Liver (tissue), 10 donors: ENCODE measurements at places on chromosomes 16 and 17. TPM values are rescaled to one million over a fixed set of nuclear protein-coding genes. Genes with fewer than 3 reads are reported as not detected.

Gene NTN1
- total RNA-seq: 0.14 TPM

Gene CCL7
- total RNA-seq: not detected

Gene MFSD6L
- 0.25 TPM for total RNA-seq

Gene NTN3
- 0.19 TPM for total RNA-seq

Gene KRT33A
- not detected for total RNA-seq

Gene HSPB9
- 0.42 TPM for total RNA-seq

Gene KRTAP3-1
- not detected for total RNA-seq

Gene CBX4
- 4.8 TPM for total RNA-seq

Gene SHBG
- total RNA-seq: 3.5 TPM

DNA sequence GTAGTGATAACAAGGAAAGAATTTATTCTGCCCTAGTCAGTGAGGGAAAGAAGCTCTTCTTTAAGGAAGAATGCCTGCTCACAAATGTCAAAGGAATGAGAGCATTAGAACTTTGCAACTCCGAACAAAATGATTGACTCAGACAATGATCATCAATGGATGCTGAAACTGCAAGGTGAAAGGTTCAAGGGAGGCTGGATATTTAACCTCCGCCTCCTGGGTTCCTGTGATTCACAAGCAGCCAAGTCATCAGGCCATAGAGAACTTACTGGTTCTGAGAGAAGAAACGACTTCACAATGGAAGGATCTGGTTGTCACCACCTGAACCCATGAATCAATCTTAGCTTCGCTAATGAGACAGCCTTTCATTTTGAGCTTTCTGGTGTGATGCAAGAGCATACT lies 16.0 kb upstream of the SCNN1B start:
- DNase-seq: no peak
- H3K4me1 ChIP-seq: no peaks in the 10 kb centered on the region
- H3K36me3 ChIP-seq: no peaks in the 10 kb centered on the region
- H3K27ac ChIP-seq: no peak overlapping the region

- no peaks in the 10 kb centered on the region for H3K4me1 ChIP-seq
- H3K4me3 ChIP-seq: no peak overlapping the region
- no peak for DNase-seq
- no peaks in the 10 kb centered on the region for H3K36me3 ChIP-seq
These were observed 22.3 kb upstream of the HSBP1 start for GRCh38 chr16:83785455-83785854.

DNA sequence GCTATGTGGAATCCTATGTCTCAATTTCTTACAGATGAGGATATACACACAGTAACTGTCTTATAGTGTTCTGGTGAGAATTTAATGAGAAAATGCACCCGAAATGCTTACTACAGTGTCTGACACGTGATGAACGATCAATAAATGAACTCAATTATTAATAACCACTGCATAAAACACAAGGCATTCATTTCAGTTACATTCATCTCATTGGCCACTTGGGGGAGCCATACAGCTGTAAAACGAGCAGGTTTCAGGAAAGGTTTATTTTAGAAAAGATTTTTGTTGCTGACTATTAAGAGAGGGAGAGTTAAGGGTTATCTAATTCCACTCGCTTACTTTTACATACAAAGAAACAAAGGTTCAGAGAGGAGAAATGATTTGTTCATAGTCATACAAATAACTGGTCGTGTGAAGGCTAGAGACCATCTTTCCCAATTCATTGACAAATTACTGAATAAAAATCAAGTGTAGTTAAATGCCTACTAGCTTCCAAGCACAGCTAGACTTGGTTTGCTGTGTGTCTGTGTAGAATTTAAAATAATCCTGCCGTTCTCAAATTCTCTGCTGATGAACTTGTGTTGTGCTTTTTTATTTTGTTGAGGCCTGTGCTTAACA lies 160.1 kb downstream of the MAP2K4 start:
- no peaks in the 10 kb centered on the region for H3K27me3 ChIP-seq
- H3K27ac ChIP-seq: no peak overlapping the region
- DNase-seq: no peak
- no peak overlapping the region for H3K4me3 ChIP-seq
- H3K4me1 ChIP-seq: no peaks in the 10 kb centered on the region
- no peaks in the 10 kb centered on the region for H3K36me3 ChIP-seq

GRCh38 chr17:32654324-32654723 lies 167.5 kb downstream of the CDK5R1 start:
- no peaks in the 10 kb centered on the region for H3K27me3 ChIP-seq
- no peaks in the 10 kb centered on the region for H3K4me1 ChIP-seq
- H3K4me3 ChIP-seq: no peak overlapping the region
- DNase-seq: peak; percentile 43

DNA sequence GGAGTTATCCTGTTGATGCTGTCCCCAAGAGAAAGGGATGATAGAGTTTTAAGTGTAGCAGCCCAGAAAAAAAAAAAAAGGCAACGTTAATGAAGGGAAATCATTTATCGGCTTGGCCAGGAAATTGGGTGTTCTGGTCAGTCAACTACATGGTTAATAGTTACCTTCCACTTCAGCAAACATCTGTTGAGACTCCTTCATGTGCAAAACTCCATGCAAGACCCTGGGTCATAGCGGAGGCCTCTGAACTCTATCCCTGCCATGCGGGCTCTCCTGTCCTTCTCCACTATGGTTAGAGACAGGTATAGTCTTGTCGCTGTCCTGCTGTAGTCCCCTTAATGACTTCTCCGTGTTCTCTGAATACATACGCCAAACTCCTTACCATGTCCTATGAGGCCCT lies 3.5 kb upstream of the LYRM9 start:
- DNase-seq: no peak
- no peaks in the 10 kb centered on the region for H3K4me1 ChIP-seq
- no peak overlapping the region for H3K27ac ChIP-seq
- no peak overlapping the region for H3K4me3 ChIP-seq
- no peaks in the 10 kb centered on the region for H3K27me3 ChIP-seq

DNA sequence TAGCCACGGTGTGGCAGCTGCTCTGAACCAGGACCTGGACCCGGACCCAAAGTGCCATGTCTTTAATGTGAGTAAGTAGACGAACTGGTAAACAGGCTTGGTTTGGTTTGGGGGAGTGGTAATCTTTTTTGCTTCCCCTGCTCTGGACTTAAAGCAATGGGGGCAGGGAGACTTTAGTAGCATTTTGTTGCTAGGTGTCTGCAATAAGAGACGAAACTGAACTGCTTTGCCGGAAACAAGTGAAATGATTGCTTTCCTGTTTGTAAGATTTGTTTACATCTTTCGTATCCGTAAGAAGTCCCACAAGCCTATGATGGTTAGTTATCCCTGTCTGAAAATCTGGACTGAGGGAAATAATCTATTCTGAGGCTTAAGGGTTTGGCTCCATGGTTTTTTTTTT lies 21.5 kb downstream of the PRCD start:
- peaks cover 18% of the 10 kb centered on the region for H3K36me3 ChIP-seq
- no peak overlapping the region for H3K4me3 ChIP-seq
- DNase-seq: no peak
- H3K27me3 ChIP-seq: no peaks in the 10 kb centered on the region
- H3K27ac ChIP-seq: no peak overlapping the region
- peaks cover 21% of the 10 kb centered on the region for H3K4me1 ChIP-seq

GRCh38 chr16:88421301-88421700 lies 31.8 kb upstream of the ZFPM1 start:
- no peak for DNase-seq
- H3K36me3 ChIP-seq: no peaks in the 10 kb centered on the region
- H3K4me3 ChIP-seq: no peak overlapping the region
- no peak overlapping the region for H3K27ac ChIP-seq

GRCh38 chr16:77048085-77048484 lies 142.9 kb upstream of the MON1B start:
- no peak overlapping the region for H3K27ac ChIP-seq
- H3K4me1 ChIP-seq: no peaks in the 10 kb centered on the region
- H3K27me3 ChIP-seq: no peaks in the 10 kb centered on the region
- no peaks in the 10 kb centered on the region for H3K36me3 ChIP-seq
- no peak for DNase-seq

GRCh38 chr16:11039726-11040125 lies 95.4 kb downstream of the CLEC16A start:
- H3K4me1 ChIP-seq: no peaks in the 10 kb centered on the region
- no peak overlapping the region for H3K27ac ChIP-seq
- peaks cover 49% of the 10 kb centered on the region for H3K36me3 ChIP-seq
- no peak for DNase-seq

GRCh38 chr17:63405741-63406261 lies 40.3 kb downstream of the CYB561 start:
- no peak overlapping the region for H3K27ac ChIP-seq
- no peaks in the 10 kb centered on the region for H3K36me3 ChIP-seq
- H3K4me3 ChIP-seq: no peak overlapping the region

- no peaks in the 10 kb centered on the region for H3K36me3 ChIP-seq
- DNase-seq: no peak
- H3K27me3 ChIP-seq: no peaks in the 10 kb centered on the region
- H3K4me3 ChIP-seq: no peak overlapping the region
- peaks cover 9% of the 10 kb centered on the region for H3K4me1 ChIP-seq
These were observed 26.6 kb upstream of the SKAP1 start for GRCh38 chr17:48456589-48456988.

GRCh38 chr17:18225642-18226283 lies 328 bp downstream of the LLGL1 start:
- peak overlapping the region; percentile 85 for H3K4me3 ChIP-seq
- H3K27me3 ChIP-seq: no peaks in the 10 kb centered on the region
- peak; percentile 46 for DNase-seq
- no peak overlapping the region for H3K27ac ChIP-seq
- H3K36me3 ChIP-seq: no peaks in the 10 kb centered on the region

GRCh38 chr17:19897090-19897837 lies 29.5 kb upstream of the ULK2 start:
- no peak overlapping the region for H3K27ac ChIP-seq
- H3K4me3 ChIP-seq: no peak overlapping the region
- no peaks in the 10 kb centered on the region for H3K36me3 ChIP-seq
- H3K4me1 ChIP-seq: peaks cover 9% of the 10 kb centered on the region

DNA sequence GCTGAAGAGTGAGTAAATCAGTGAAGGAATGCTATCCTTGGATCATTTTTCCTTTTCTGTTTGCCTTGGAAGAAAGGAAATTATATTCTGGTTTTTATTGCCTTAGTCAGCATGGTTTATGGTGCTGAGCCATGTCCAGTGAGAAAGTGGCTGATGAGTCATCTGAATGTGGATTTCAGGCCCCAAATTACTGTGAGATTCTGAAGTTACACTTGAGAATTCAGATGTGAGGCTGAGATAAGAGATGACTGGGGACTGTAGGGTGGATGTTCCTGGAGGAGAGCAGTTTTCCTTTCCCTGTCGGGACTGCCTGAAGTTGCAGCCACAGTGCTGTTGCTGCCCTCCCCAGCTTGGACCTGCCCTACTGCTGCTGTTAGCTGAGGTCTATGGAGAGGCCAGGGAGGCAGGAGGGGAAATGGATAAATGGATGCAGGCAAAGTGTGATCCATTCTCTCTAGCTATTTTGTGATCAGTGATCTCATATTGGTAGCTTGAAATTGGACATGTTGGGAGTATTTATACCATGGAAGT lies 4.2 kb upstream of the MAP3K14 start:
- no peaks in the 10 kb centered on the region for H3K4me1 ChIP-seq
- no peak overlapping the region for H3K27ac ChIP-seq
- DNase-seq: no peak
- no peaks in the 10 kb centered on the region for H3K27me3 ChIP-seq
- no peaks in the 10 kb centered on the region for H3K36me3 ChIP-seq

DNA sequence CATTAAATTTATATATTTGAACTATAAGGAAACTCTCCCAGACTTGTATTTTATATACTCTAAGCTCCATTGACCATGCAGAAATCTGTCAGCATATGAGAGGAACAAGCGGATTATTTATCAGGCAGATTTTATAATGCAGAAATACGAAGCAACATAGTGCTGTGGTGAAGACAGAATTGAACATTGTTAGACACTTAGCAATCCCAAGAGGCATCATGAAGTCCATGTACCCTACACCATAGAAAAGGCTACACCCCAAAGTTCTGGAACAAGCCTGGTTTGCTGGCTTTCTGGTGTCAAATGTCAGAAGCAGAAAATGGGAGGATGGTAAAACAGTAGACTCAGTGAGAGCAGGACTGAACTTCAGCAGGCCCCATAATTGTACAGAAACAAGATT lies 241.1 kb downstream of the PRKCA start:
- no peak overlapping the region for H3K4me3 ChIP-seq
- no peak for DNase-seq
- no peaks in the 10 kb centered on the region for H3K27me3 ChIP-seq
- no peak overlapping the region for H3K27ac ChIP-seq
- no peaks in the 10 kb centered on the region for H3K36me3 ChIP-seq
